ENCODE measurements at places on chromosomes 2 and 18.

GRCh38 chr2:196565106-196565765, 74.3 kb upstream of the CCDC150 start:
- no peak for DNase-seq

DNA sequence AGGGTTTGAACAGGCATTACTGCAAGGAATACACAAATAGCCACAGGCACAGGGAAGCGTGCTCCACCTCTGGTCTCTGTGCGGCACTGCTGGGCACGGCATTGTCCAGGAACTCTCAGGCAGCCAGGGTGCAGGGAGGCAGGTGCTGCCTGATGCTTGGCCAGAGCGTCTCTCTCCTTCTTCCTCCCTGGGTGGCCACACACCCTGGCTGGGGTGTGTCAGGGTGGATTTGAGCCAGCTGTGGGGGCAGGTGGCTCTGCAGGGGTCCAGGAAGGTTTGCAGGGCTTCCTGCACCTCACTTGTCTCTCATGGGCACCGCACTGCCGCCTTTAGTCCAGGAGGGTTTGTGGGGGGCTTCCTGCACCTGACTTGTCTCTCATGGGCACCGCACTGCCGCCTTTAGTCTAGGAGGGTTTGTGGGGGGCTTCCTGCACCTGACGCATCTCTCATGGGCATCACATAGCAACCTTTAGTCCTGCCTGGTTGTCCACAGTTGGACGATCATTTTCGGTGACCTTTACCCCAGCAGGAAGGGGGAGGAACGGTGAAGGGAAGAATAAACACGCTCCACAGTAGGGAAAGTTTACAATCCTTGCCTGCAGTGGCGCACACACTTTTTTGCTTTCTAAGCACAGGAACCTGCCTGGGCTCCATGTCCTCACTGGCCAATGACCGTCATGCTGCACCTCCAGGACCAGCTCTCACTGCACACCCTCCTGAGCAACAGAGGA, 332.9 kb downstream of the EIPR1 start:
- no peak for DNase-seq

DNA sequence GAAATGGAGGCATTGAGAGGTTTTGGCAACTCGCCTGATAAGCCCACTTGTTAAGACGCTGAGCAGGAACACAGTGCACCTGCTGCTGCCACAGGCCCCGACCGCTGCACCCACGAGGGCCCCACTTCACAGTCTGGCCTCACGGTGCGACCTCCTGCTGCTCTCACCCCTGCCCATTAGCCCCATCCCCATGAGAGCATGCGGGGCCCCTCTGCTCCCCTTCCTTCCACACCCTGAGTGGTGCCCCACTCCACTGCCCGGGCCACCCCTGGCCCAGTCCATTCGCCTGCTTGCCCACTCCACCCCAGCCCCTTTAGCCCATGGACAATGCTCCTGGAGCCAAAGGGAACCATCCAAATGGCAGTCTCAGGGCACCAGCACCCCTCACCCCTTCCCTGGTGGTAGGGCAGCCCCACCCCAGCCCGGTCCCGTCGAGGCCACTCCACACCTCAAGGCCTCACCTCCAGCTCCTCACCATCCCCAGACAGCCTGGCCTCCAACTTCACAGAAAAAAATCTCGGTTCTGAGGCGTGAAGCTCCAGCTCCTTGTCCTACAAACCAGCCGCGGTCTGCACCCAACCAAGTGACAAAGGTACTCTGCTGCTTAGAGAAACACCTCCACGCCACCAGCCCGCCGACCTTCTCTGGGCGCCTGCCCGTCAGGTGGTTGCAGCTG, 6.7 kb upstream of the GPR55 start:
- DNase-seq, result no peak

DNA sequence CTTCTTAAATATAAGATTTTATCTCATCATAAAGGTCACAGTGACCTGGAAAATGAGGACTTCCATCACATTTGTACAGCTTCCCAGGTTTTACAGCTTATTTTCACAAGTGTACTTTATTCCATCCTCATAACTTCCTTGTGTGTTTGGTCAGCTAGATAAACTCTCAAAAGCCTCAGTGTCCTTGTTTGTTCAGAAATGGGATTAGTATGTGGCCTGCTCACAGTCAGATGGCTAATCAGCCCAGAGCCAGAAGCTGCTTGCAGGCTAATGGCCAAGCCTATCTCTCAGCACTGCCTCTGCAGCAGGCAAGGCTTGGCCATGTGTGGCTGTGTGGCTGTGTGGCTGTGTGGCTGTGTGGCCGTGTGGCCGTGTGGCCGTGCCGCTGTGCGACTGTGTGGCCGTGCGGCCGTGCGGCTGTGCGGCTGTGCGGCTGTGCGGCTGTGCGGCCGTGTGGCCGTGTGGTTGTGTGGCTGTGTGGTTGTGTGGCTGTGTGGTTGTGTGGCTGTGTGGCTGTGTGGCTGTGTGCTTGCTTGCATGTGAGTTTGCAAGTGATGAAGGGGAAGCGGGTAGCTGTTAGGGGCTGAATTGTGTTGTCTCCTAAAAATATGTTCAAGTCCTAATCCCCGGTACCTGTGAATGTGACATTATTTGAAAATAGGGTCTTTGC, 233.0 kb upstream of the TNP1 start:
- no peak for DNase-seq

DNA sequence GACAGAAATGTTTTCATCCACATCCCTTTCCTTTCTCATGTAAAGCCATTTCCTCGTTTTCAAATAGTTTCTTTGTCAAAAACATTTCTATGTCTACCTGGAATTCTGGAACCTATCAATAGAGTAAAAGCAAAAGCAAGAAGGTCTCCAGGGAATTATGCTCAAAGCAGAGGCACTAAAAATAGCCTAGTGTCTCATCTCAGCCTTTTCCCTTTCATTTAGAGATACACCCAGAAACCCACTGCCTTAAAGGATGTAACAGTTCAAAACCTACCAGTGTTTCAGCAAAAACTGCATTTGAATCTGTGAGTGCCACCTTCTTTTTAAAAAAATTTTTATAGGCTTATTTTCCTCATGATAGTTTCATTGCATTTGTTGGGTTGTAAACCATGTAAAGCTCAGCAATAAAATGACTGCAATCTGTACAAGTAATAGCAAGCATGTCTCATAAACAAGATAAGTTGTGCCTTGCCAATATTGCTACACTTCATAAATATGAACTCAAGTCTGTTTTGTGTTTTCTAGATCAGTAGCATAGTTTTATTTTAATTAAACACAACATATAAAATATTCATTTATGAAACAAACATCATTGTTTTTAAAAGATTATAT, 927.3 kb upstream of the ACVR2A start:
- DNase-seq, result no peak

DNA sequence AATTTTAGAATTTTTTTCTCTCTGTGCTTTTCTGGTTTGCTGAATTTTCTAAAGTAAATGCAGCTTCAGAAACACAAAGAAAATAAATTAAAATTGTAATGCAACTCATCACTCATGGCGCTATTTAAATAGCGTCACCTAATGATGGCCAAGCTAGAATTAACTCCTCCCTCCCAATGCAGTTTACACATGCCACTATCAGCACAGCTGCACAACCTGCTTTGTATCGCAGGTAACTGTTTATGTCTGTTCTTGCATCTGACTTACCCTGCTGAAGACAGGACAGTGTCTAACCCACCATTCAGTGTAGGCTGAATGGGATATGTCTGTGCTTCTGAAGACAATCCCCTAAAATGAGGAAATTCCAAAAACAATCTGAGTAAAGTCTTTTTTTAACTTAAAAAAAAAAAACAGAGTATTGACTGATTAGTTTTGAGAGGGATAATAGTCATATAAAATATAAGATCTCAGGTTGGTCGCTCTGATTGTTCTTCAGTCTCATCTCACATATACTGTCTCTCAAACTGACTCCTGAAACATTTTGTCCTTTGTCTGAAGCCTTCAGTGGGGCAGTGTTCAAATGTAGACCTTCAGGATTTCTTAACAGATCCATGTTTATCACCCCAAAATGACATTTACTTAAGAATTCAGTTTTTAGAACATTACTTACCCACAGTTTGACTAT, 271.4 kb downstream of the ZEB2 start:
- no peak for DNase-seq

DNA sequence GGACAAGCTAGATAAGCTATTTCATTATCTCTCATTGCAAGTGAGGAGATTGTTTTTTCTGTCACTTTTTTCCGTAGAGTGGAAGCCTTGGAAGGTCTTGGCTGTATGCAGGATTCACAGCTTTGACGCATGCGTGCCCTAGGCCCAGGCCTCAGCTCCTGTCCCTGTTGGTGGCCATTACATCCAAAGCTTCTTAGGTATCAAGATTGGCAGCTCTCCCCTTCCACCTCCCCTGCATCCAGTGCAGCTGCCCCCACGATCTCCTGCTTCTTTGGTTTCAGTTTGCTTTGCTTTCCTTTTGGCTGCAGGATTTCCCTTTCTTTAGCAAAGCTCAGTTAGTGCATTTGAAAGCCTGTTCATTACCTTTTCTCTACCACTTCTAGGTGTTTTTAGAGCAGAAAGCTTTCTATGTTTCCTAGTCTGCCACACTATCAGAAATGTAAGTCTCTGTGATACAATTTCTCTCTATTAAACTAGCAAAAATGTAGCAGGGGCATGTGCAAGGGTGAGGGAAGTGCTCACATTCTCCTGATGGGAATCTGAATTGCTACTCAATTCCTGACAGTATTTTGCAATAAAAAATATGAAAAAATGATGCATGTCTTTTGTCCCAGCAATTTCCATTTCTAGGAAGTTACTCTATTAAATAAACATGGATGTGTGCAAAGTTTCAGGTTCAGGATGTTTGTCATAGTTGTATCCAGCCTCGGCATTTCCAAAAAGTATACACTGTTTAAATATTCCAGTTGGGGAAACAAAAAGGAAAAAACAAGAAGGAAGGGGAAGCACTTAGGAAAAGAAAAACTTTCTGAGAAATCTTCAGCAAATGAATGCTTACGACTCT, 91.2 kb downstream of the LIPG start:
- no peak for DNase-seq

- no peak for DNase-seq
Measured at GRCh38 chr2:69805887-69806286, 23.6 kb upstream of the GMCL1 start.

- no peak for DNase-seq
Measured at GRCh38 chr2:161825429-161825828, 201.2 kb downstream of the SLC4A10 start.

DNA sequence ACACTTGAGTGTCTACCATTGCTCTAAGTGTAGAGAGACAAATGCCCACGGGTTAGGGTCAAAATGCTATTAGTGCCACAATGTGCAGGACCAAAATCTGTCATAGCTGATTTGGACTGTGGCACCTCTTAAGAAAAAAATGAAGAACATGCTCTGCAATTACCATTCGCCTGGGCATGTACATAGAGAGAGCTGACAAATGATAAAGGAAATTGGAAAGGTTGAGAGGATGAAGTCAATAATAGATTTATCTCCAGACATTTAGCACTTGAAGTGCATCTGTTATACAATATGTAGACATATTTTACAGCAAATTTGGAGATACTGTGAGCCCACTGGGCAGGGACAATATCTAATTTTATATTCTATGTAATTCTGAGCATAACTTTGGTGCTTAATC, 804.4 kb downstream of the SATB2 start:
- DNase-seq, result no peak

DNA sequence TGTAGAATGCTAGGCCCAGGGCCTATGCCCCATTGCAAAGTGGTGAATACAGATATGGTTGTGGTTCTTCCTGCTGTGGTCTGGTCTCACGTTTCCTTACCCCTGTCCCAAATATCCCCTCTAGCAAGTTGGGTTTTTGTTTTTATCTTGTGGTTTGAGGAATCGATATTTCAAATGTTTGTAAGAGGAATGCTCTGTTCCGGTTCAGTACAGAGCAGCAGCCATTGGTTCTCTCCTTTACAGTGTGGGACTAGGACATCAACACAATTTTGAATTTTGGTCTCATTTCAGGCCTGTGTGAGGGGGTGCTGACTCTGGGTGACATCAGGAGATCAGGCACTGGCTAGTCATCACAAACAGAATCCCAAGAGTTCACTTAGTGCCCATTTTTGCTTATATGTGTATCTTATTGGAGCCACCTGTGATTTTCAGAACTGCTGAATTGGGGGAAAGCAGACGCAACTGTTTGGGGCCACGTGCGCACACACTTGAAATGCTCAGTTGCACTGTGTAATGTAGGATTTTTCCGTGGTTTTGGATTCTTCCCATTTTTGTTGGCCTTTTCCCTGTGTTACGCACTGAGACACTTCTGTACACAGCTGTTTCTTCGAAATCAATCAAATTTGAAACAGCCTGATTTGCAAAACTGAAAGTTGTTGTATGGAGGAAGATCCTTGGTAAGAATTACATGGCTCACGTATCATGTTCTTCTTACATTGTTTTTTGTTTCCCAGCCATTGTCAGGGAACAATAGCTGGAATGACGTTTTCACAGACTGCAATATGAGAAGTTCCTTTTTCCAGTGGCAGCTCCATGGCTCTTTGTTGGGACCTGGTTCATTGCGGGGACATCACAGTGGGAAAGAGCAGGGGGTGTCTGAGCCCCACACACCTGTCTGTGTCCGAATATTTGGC, 8.6 kb downstream of the SH3BP4 start:
- DNase-seq, result no peak

DNA sequence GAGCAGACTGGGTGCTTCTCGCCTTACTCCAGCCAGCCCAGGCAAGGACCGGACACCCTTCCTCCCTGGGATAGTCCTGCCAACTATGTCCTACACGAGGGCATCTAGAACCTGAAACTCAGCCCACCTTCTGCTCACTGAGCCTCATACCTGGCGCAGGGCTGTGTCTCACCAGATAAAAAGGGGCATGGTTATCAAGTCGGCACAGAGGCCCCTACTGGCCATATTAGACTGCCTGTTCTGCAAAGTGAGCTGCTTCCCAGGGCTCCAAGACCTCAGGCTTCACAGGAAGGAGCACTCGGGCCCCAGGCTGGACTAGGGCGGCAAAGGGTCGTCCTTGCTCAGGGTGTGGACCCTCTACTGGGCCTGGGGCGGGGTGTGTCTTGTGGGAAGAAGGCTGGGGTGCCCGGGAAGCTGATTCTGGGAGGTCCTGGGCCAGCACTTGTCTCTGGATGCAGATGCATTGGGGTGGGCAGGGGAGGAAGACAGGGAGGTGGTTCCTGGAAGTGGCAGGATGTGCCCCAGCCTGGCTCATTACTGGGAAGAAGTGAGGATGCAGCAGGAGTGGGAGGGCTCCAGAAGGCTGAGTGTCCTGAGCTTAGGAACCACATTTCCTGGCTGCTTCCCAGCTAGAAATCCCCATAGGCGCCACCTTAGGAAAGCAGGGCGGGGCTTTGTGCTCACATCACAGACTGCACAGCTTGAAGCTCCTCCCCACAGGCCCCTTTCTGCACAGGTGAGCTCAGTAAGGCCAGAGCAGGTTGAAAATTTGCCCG, 19.6 kb downstream of the EHD3 start:
- DNase-seq, result no peak

Data from HFFc6 (cell line).